ENCODE measurements at places on chromosomes 12 and 14. TPM values are rescaled to one million over a fixed set of nuclear protein-coding genes. Genes with fewer than 3 reads are reported as not detected.

DNA sequence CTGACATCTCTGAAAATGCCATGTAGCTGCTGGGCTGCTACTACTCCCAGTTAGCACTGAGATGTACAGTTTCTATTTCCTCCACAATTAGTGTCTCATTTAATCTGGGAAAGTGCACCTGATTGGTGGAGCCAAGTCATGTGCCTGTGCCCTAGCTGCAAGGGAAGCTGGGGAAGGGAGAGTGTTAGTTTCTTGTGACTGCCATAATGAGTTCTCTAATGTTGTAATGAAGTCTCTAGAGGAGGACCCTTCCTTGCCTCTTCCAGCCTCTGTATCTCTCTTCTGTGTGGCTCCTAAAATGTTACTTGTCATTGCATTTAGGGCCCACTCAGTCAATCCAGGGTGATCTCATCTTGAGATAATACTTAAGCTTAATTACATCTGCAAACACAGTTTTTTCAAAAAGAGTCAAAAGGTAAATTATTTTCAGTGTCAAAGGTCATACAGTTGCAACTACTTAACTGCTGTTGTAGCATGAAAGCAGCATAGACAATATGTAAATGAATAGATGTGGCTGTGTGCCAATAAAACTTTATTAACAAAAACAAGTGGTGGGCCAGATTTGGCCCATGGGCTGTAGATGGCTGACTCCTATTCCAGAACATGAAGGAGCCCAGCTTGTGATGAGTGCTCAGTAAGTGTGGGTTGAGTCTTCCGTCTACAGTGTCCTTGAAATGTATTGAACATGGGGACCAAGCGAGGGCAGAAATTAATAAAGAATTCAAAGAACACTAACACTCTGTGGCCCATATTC lies 137.2 kb upstream of the MAP1LC3B2 start:
- peaks cover 8% of the 10 kb centered on the region for H3K4me1 ChIP-seq
- no peak for DNase-seq
- no peaks in the 10 kb centered on the region for H3K36me3 ChIP-seq
- no peak overlapping the region for H3K4me3 ChIP-seq
- H3K27ac ChIP-seq = no peak overlapping the region

DNA sequence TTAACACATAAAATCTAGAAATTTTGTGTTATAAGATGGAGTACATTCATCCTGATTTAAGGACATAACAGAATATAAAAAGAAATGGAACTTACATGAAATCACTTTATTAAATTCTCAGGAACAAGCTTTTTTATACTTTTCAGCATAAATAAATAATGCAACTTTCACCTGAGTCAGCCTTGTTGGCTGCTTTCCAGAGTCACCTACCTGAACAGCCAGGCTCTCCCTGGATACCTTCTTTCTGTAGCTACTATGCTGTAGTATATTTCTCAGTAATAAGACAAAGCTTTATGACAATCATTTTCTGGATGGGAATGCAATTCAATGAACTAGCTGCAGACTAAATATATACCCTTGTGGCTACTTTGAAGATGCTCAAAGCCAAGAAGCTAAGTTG lies 111.9 kb downstream of the NTS start:
- H3K36me3 ChIP-seq = no peaks in the 10 kb centered on the region
- H3K27me3 ChIP-seq = no peaks in the 10 kb centered on the region
- no peak overlapping the region for H3K4me3 ChIP-seq
- H3K4me1 ChIP-seq = no peaks in the 10 kb centered on the region
- H3K27ac ChIP-seq = no peak overlapping the region
- no peak for DNase-seq

DNA sequence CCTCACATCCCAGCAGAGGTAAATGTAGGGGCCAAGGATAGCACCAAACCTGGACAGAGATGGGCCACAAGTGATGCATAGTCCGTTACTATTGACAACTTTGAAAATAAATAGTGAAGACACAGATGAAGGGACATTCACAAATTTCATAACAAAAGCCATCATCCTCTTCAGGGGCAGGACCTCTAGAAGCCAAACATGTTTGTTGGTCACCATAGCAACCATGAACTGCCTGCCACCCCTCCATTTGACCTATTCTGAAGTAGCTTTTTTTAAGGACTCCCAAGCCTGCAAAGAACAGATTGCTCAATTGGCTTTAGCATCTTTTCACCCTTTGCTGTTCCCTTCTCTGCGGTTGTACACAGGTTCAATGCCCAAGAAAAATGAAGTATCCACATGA lies 35.7 kb upstream of the MDM1 start:
- H3K27me3 ChIP-seq = no peaks in the 10 kb centered on the region
- H3K4me3 ChIP-seq = no peak overlapping the region
- no peak overlapping the region for H3K27ac ChIP-seq
- H3K36me3 ChIP-seq = no peaks in the 10 kb centered on the region
- no peaks in the 10 kb centered on the region for H3K4me1 ChIP-seq
- no peak for DNase-seq

- peak overlapping the region; percentile 90 for H3K27ac ChIP-seq
- peaks cover 10% of the 10 kb centered on the region for H3K4me1 ChIP-seq
- peaks cover 20% of the 10 kb centered on the region for H3K27me3 ChIP-seq
- H3K36me3 ChIP-seq = peaks cover 23% of the 10 kb centered on the region
- DNase-seq = no peak
These were observed 482 bp upstream of the PSMC1 start for GRCh38 chr14:90255871-90256270.

DNA sequence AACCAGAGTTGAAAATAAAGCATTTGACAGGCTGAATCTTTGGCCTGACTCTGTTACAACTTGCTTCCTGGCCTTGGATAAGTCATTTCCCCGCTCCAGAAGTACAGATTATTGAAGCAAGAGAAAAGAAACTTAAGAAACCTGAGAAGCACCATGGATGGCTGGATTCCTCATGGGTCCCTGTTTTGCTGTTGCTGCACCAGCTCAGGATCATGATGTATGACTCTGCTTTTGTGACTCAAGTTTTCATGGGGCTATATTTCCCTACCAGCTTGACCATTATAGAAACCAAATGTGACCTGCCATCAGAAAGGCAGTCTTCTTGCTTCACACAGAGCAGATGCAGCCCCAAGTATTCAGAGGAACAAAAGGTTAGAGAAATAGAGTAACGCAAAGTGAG lies 921.8 kb downstream of the BCL11B start:
- no peaks in the 10 kb centered on the region for H3K4me1 ChIP-seq
- no peaks in the 10 kb centered on the region for H3K36me3 ChIP-seq
- no peak for DNase-seq
- H3K27me3 ChIP-seq = no peaks in the 10 kb centered on the region
- H3K4me3 ChIP-seq = no peak overlapping the region

DNA sequence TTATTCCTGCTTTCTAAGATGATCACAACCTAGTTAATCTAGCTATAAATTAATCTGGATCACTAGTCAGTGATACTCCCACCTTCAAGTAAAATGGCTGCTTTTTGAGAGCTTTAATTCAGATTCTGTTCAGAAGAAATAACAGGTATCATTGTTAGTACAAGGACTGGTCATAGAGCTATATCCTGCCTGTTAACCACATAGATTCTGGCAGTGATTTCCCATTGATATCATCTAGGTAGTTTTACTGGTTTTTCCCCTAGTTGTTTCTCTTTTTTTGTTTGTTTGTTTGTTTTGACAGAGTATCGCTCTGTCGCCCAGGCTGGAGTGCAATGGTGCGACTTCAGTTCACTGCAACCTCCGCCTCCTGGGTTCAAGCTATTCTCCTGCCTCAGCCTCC lies 39.0 kb upstream of the HIF1A start:
- H3K4me1 ChIP-seq = no peaks in the 10 kb centered on the region
- no peaks in the 10 kb centered on the region for H3K27me3 ChIP-seq
- no peak overlapping the region for H3K4me3 ChIP-seq

DNA sequence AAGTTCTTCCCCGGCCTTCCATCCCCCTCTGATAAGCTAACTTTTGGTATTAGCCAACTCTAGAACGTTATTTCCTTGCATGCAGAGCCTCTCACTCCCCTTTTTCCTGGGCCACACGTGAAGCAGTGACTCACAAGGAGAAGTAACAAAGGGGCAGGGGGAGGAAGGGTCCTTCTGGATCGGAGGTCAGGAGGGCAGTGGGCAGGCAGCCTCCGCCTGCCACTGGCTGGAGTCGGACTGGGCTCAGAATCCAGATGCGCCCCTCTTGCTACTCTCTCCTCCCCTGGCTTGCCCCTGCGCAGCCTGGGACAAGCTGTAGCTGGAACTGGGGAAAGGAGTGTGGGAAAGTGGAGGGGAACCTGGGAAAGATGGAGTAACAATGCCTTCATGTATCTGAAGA lies 55.0 kb downstream of the TPCN1 start:
- no peaks in the 10 kb centered on the region for H3K27me3 ChIP-seq
- no peak overlapping the region for H3K4me3 ChIP-seq
- peaks cover 19% of the 10 kb centered on the region for H3K4me1 ChIP-seq
- no peak for DNase-seq
- H3K36me3 ChIP-seq = peaks cover 12% of the 10 kb centered on the region

DNA sequence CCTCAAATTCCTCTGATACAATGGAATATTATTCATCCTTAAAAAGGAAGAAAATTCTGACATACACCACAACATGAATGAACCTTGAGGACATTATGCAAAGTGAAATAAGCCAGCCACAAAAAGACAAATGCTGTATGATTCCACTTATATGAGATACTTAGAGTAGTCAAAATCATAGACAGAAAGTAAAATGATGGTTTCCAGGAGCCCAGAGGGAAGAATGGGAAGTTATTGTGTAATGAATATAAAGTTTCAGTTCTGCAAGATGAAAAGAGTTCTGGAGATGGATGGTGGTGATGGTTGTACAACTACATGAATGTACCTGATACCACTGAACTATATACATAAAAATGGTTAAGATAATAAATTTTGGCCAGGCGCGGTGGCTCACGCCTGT lies 18.3 kb downstream of the VWF start:
- no peaks in the 10 kb centered on the region for H3K36me3 ChIP-seq
- H3K4me3 ChIP-seq = no peak overlapping the region
- DNase-seq = no peak
- H3K4me1 ChIP-seq = no peaks in the 10 kb centered on the region

DNA sequence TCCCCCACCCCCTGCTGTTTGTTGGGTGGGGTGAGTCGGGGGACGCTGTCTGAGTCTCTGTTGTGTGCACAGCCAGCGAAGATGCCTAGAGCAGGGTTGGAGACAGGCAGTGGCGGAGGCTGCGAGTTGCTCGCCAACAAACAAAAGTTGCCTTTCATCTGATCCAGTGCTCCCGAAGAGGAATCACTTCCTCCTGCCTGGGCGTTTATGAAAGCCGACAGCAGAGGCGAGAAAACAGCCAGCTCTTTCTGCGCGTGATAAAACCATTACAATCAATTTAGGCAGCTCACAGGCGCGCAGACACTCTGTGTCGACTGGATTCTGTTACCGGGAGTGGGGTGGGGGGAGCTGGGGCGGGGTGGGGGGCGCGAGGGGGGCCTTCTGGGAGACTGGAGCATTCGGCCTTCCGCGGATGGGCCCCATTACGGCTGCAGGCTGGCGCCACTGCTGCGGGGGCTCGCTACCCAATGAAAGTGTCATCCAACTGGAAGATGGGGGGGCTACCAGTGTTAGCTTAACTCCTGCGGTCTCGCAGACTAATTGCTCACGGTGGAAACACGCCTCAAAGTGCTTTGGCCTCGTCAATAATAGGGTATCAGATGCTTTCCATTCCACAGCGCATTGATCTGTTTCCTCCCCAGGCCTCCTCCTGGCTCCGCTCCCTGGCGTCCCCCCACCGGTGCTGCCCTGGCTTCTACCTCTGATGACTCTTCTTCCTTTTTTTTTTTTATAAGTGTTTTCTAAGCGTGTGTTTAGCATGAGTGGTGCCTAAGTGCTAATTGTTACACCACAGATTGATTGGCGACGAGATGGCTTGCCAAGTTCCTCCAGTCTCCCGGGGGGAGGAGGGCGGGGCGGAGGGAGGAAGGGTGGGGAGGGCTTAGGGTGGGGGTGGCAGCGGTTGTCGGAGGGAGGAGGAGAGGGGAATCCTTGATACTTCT lies 678.4 kb downstream of the MED13L start:
- H3K36me3 ChIP-seq = no peaks in the 10 kb centered on the region
- DNase-seq = no peak
- peaks cover 85% of the 10 kb centered on the region for H3K27me3 ChIP-seq

GRCh38 chr12:93223440-93224426 lies 154.0 kb upstream of the NUDT4 start:
- no peaks in the 10 kb centered on the region for H3K27me3 ChIP-seq
- H3K27ac ChIP-seq = no peak overlapping the region
- H3K4me3 ChIP-seq = no peak overlapping the region
- no peak for DNase-seq
- no peaks in the 10 kb centered on the region for H3K4me1 ChIP-seq

DNA sequence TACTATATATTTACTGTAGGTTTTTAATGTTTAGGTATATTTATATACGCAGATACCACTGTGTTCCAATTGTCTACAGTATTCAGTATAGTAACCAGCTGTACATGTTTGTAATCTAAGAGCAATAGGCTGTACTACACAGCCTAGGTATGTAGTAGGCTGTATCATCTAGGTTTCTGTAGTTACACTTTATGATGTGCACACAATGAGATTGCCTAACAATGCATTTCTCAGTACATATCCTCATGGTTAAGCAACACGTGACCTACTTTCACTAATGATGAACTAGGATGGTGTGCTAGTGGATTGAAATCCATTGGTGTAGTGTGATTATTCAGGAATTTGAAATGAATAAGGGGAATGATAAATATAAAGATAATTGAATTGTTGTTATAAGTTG lies 77.7 kb downstream of the ETNK1 start:
- DNase-seq = no peak
- H3K27me3 ChIP-seq = no peaks in the 10 kb centered on the region
- H3K4me1 ChIP-seq = peaks cover 5% of the 10 kb centered on the region
- no peak overlapping the region for H3K4me3 ChIP-seq

DNA sequence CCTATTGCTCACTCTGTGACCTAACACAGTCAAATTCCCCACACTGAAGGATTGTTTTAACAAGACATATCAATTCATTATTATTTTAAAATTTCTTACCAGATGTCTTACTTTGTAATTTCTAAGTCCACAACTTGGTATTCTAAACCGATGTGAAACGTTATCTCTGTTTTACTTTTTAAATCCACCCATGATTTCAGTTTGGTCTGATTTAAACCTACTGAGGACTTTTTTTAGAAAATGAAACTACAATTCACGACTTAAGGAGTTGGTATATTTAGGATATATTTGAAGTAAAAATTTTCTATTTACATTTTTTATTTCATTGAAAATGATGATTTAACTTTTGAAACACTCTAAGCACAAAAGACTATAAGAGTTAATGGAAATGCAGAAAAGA lies 35.1 kb upstream of the GRIP1 start:
- no peak overlapping the region for H3K27ac ChIP-seq
- no peak overlapping the region for H3K4me3 ChIP-seq
- DNase-seq = no peak
- no peaks in the 10 kb centered on the region for H3K36me3 ChIP-seq
- no peaks in the 10 kb centered on the region for H3K4me1 ChIP-seq
- no peaks in the 10 kb centered on the region for H3K27me3 ChIP-seq

- no peaks in the 10 kb centered on the region for H3K27me3 ChIP-seq
- no peak overlapping the region for H3K27ac ChIP-seq
- peaks cover 23% of the 10 kb centered on the region for H3K4me1 ChIP-seq
- DNase-seq = no peak
- peaks cover 21% of the 10 kb centered on the region for H3K36me3 ChIP-seq
These were observed 10.7 kb downstream of the ULK1 start for GRCh38 chr12:131905081-131905629.

NINJ2 gene
- 2.2 TPM for total RNA-seq

PAH gene
- not detected for total RNA-seq

DDHD1 gene
- 1.4 TPM for total RNA-seq

SERPINA5 gene
- total RNA-seq = 0.38 TPM

MANSC1 gene
- 59.0 TPM for total RNA-seq

OR4K2 gene
- total RNA-seq = not detected

TSPAN11 gene
- 0.27 TPM for total RNA-seq

ORMDL2 gene
- 30.8 TPM for total RNA-seq

TBX3 gene
- total RNA-seq = 2.0 TPM

All from esophagus squamous epithelium (tissue), 5 donors.